Stimulated activated CD4-positive, alpha-beta T cell treated with anti-CD3 and anti-CD28 coated beads, Interleukin-4, amount 100 ng/mL, for 1 hour (primary cell): ENCODE measurements at places on chromosomes 5 and 9.

- DNase-seq, result no peak
Measured at GRCh38 chr9:135214054-135214640, 126.7 kb downstream of the OLFM1 start.

GRCh38 chr5:180069589-180070247 lies 1.8 kb downstream of the RNF130 start:
- no peak for DNase-seq

- no peak for DNase-seq
Measured at GRCh38 chr9:36392489-36392888, 7.6 kb downstream of the RNF38 start.

DNA sequence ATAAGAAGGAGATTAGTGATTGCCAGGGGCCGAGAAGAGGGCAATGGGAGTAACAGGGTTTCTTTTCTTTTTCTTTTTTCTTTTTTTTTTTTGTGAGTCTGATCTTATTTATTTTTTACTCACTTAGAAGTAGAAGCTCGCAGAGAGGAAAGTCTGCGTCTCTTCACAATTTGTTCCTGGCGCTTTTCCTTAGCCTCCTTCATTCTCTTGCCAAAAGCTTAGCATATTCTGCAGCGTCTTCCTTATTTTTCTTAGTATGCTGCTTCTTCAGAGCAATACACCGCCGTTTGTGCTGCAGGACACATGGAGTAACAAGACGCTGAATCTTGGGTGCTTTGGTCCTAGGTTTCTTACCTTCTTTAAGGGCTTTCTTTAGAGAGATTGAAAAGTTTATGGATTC lies 30.3 kb upstream of the DENND4C start:
- no peak for DNase-seq

GRCh38 chr9:135461936-135462335 lies 17.6 kb upstream of the PPP1R26 start:
- DNase-seq, result no peak

DNA sequence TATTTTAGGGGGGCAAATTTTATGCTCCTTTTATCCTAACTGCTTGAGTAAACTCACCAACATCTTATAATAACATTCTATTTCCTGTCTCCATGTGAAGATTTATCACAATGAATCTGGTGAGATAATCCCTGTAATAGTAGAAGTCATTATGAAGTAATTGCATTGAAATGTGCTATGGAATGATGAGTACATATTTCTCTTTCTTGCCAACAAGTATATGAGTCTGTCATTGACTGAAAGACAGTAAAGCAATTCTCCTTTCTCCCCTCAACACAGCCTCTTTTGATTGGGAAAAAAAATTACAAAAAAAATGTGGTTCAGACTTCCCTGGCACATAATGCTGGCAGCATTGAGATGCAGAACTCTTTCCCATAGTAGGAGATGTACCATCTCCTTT lies 459.2 kb upstream of the RGMB start:
- DNase-seq, result no peak

DNA sequence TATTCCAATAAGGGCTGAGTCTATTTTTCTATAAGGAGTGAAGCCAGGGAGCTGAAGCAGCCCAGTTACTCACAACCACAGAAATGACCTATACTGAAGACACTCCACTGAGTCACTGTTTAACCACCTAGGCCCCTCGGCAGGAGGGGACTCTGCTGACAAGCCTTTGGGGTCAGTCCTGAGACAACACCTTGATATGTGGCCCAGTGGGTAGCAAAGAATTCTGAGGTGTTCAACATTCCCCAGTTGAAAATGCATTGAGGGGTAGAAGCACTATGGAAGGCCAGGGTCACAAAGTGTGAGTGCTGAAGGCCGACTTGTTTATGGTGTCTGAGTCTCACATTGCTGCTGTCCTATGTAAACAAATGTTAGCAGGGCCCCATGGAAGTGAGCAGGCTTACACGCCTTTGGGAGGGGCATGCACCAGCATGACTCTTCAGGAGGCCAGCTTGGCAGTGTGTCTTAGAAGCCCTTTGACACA lies 112.6 kb upstream of the NFIL3 start:
- no peak for DNase-seq

GRCh38 chr9:37060833-37061232 lies 26.8 kb upstream of the PAX5 start:
- DNase-seq, result no peak

DNA sequence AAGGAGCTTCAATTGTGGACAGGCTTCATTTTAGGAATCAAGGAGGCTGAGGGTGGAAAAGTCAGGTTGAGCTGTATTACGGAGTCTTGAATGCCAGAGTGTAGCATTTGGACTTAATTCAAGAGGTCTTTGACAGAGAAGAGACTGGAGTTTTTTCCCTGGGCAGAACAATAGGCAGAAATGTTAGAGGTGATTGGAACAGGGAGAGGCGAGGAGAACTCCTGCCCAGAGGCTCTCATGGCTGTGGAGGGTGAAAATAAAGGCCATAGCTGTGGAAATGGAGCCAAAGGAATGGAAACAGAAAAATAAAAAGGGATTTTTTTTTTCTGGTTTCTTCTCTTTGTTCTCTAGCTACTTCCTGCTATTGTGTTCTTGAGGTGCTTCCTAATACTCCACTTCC lies 3.7 kb upstream of the IFNB1 start:
- no peak for DNase-seq

GRCh38 chr9:89038382-89039103 lies 47.3 kb downstream of the S1PR3 start:
- no peak for DNase-seq

GRCh38 chr9:88342246-88342645 lies 46.0 kb upstream of the SPIN1 start:
- DNase-seq, result no peak

DNA sequence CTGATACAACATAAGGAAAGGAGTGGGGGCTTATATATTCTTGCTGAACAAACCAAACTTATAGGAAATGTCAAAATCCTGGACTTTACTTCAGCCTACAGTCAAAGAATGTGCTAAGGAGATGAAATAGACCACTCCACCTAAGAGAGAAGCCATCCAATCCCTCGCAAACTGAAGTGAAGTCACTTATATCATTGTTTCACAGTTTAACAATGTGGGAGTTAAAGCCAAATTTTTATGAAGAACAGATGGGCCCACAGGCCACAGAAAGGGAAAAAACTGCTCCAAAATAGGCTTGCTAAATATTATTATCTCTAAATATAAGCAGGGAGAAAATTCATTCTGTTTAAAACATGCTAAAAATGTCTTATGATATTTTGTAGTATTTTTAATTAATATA lies 233.3 kb downstream of the GAS1 start:
- no peak for DNase-seq

GRCh38 chr9:81397481-81398381 lies 291.6 kb downstream of the TLE1 start:
- no peak for DNase-seq

DNA sequence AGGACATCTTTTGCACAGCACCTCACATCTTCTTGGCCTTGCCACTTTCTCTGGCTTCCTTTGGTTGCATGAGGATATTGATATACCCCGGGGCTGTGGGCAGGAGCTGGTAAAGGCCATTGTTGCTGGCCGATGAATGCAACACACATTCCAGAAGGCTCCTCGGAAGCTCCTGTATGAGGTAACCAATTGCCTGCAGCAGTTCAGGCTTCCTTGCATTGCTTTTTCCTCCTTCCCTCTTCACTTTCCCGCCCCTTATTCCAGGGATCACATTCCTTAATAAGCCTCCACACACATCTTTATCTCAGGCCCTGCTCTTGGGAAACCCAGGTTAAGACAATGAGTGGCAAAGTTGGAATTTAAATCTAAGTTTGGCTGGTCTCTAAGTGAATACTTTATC lies 505.4 kb upstream of the CLINT1 start:
- DNase-seq, result no peak

DNA sequence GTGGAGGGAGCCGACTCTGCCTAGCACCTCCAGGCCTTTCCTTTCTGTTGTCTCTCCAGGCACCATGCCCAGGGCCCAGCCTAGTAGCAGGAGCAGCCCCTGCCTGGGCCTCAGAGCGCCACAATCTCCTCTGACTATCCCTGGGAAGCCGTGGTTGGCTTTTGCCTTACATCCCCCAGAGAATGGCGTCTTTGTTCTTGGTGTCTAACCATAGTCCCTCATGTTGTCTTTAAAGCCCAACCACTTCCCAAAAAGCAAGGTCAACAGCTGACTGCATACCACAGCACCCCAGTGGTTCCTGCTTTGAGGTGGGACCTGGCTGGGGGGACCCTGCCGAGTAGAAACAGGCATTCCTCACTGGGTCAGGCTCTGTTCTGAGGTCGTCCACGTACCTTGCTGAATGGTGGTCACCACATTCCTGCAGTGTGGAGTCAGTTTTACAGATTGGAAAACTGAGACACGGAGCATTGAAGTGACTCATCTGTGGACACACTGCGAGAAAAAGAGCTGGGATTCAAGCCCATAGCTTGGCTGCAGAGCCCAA lies 13.7 kb upstream of the CERCAM start:
- no peak for DNase-seq

GRCh38 chr5:168734620-168735300 lies 155.6 kb upstream of the PANK3 start:
- DNase-seq, result no peak

GRCh38 chr5:60492958-60493357 lies 207.0 kb downstream of the DEPDC1B start:
- DNase-seq, result no peak
